ENCODE measurements at places on chromosomes 7 and 10. TPM values are rescaled to one million over a fixed set of nuclear protein-coding genes. Genes with fewer than 3 reads are reported as not detected.
A peak's percentile ranks its signal among the peaks of the same experiment; 100 is the strongest.

RTKN2 gene
- 65.9 TPM for total RNA-seq

DNA sequence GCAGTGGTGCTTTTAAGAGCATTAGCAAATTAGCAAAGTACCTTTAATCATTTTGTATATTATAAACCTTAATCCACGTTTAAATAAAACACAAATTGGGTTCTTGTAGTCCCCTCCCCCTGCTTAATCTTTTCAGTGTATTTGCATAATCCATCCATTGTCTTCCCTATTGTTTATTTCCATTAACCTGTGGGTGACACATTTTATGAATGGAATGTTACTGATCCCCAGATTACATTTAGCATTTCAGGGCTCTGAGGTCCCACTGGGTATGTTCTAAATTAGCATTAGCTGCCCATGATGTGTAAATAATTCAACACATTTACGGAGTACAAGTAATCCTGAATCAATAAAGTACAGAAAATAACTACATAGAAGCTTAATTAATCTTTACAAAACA, 138.4 kb upstream of the FEZF1 start:
- peak; percentile 78 for DNase-seq

ELMO1 gene
- total RNA-seq = 27.0 TPM

GRCh38 chr7:99860281-99861127, 16.3 kb downstream of the OR2AE1 start:
- no peak for DNase-seq

OSBPL3 gene
- 5.6 TPM for total RNA-seq

DNA sequence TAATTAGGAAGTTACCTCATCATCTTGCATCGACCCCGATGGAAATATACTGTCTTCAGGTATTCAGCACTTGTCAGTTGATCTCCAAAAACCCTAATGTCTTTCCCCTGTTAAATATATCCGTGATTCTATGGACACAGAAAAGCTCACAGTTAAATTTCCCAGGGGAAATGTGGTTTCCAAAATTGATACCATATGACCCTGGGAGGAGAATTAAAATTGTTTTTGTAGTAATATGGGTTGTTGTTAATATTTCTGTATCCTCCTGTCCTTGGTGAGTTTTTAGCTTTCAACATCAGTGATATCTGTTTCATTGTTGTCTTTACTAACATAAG, 132.1 kb downstream of the CELF2 start:
- DNase-seq = no peak

- no peak for DNase-seq
These were observed 40.2 kb upstream of the ATP6V0A4 start for GRCh38 chr7:138838166-138838565.
